ENCODE measurements at places on chromosomes 1 and 21. TPM values are rescaled to one million over a fixed set of nuclear protein-coding genes. Genes with fewer than 3 reads are reported as not detected.

The IQGAP3 gene
- total RNA-seq, result 7.3 TPM

The LRRN2 gene
- 0.17 TPM for total RNA-seq

The ABCA4 gene
- 113 TPM for total RNA-seq

The NLRP3 gene
- total RNA-seq, result not detected

The PYHIN1 gene
- total RNA-seq, result not detected

The AMY1A gene
- total RNA-seq, result not detected

The HAO2 gene
- total RNA-seq, result not detected

The FMO4 gene
- 2.9 TPM for total RNA-seq
